ENCODE measurements at places on chromosomes 12 and 14. TPM values are rescaled to one million over a fixed set of nuclear protein-coding genes. Genes with fewer than 3 reads are reported as not detected.

- no peaks in the 10 kb centered on the region for H3K4me1 ChIP-seq
- H3K4me3 ChIP-seq: no peak overlapping the region
- no peak overlapping the region for H3K27ac ChIP-seq
Measured at GRCh38 chr14:99211410-99211809, 60.6 kb downstream of the BCL11B start.

GRCh38 chr12:29048787-29049186 lies 100.3 kb upstream of the FAR2 start:
- no peaks in the 10 kb centered on the region for H3K4me1 ChIP-seq
- no peak for DNase-seq
- no peak overlapping the region for H3K27ac ChIP-seq
- no peak overlapping the region for H3K4me3 ChIP-seq
- H3K36me3 ChIP-seq: no peaks in the 10 kb centered on the region

GRCh38 chr14:104690861-104691455 lies 1.5 kb downstream of the INF2 start:
- no peaks in the 10 kb centered on the region for H3K27me3 ChIP-seq
- H3K36me3 ChIP-seq: no peaks in the 10 kb centered on the region
- H3K4me3 ChIP-seq: peak overlapping the region; percentile 81
- H3K4me1 ChIP-seq: peaks cover 47% of the 10 kb centered on the region

The MAP4K5 gene
- total RNA-seq: 60.0 TPM

The KRT83 gene
- not detected for total RNA-seq

The WIF1 gene
- total RNA-seq: not detected

DNA sequence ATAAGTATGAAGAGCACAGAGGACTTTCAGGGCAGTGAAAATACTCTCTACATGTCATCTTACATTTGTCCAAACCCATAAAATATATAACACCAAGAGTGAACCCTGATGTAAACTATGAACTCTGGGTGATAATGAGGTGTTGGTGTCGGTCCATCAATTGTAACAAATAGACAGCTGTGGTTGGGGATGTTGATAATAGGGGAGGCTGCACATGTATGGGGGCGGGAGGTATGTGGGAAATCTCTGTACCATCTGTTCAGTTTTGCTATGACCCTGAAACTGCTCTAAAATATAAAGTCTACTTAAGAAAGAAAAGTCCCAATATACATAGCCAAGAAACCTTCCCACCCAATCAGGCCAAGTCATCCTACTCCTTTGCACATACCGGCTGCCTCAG lies 88.5 kb downstream of the GPR135 start:
- no peaks in the 10 kb centered on the region for H3K36me3 ChIP-seq
- no peak for DNase-seq
- no peak overlapping the region for H3K4me3 ChIP-seq
- no peak overlapping the region for H3K27ac ChIP-seq
- no peaks in the 10 kb centered on the region for H3K4me1 ChIP-seq
- H3K27me3 ChIP-seq: no peaks in the 10 kb centered on the region

DNA sequence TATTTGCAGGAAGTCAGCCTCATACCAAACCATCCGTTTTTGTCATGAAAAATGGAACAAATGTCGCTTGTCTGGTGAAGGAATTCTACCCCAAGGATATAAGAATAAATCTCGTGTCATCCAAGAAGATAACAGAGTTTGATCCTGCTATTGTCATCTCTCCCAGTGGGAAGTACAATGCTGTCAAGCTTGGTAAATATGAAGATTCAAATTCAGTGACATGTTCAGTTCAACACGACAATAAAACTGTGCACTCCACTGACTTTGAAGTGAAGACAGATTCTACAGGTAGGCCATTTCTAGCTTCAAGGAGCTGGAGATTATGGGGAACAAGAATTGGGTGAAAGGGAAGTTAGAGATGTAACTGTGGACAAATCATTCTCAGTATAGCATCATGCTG lies 126.1 kb downstream of the DAD1 start:
- peaks cover 33% of the 10 kb centered on the region for H3K4me1 ChIP-seq
- no peaks in the 10 kb centered on the region for H3K27me3 ChIP-seq
- no peak overlapping the region for H3K27ac ChIP-seq
- DNase-seq: no peak
- no peaks in the 10 kb centered on the region for H3K36me3 ChIP-seq
- no peak overlapping the region for H3K4me3 ChIP-seq

- no peak overlapping the region for H3K27ac ChIP-seq
- H3K36me3 ChIP-seq: no peaks in the 10 kb centered on the region
- DNase-seq: no peak
- H3K4me1 ChIP-seq: no peaks in the 10 kb centered on the region
- no peak overlapping the region for H3K4me3 ChIP-seq
Measured at GRCh38 chr12:57190037-57190436, 26.6 kb upstream of the NXPH4 start.

The TAS2R43 gene
- 4.8 TPM for total RNA-seq
